Left colon (tissue), 2 donors: ENCODE measurements at places on chromosomes 6 and 20.

- DNase-seq: no peak
These were observed 149.7 kb upstream of the ENPP5 start for GRCh38 chr6:46320505-46320904.

DNA sequence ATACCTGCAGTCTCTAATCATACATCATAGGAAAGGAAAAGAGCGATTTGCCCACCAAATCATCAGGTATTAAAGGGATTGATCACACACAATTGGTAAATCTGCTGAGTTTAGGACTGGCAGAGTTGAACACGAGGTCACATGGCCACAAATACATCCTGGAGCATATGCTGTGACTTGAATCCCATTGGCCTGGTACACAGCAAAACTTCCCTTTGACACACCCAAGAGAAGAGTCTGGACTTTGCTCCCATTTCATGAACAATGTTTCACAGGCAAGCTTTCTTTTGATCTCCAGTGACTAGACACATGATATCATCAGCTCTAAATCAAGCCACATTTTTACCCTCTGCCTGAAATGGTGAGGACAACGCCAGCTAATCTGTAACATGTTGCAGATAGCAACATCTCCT lies 117.9 kb downstream of the ISM1 start:
- peak; percentile 8 for DNase-seq

DNA sequence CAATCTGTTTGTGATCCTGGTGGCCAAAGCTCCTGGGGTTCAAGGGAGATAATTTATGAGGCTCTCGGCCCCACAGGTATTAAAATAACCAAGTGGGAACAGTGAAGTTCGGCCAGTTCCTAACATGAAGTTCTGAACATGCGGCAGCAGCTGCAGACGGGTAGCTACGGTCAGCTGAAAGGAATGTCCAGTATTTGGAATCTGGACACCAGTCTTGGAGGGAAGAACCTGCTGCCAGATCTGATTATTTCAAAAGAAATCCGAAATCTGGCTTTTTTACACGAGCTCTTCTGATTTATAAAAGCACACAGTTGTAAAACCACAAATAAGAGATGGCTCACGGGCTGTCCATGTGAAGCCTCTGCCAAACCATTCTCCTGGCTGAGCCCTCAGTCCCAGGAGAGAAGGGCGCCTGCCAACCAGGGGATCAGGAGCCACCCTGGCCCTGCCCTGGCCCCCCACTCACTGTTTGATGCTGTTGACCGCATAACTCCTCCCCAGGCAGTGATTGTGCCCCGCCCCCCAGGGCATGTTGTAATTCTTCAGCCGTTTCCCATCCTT lies 28.2 kb upstream of the KCNB1 start:
- DNase-seq: no peak

DNA sequence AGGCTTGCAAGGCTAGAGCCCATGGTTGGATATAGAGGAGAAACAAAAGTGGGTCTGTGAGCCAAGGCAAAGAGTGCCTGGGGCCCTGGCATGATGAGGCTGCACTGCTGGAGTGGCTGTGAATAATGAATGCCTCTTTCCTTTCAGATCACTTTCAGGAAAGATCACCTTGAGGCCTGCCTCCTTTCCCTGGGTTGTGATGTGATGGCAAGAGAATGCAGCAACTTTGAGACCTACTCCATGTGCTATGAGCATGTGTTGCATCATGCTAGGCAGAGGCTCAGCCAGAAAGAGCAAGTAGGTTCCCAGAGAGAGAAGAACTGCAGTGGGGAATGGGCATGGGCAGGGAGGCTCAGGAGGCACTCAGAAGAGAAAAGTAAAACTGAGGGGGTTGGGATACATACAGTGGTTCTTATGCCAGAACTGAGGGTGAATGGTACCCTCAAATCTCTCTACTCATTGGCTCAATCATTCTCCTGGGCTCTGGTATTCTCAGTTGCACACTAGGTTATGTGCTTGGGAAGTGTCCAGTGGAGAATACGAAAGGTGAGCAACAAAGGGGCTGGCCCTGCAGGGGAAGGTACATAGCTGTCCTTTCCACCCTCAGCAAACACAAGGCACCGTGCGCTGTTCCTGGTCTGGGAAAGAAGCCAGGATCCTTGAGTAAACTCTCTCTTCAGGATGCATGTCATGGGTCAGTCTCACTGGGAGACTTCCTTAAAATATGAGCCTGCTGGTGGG lies 45.9 kb downstream of the CD164 start:
- DNase-seq: peak; percentile 85

DNA sequence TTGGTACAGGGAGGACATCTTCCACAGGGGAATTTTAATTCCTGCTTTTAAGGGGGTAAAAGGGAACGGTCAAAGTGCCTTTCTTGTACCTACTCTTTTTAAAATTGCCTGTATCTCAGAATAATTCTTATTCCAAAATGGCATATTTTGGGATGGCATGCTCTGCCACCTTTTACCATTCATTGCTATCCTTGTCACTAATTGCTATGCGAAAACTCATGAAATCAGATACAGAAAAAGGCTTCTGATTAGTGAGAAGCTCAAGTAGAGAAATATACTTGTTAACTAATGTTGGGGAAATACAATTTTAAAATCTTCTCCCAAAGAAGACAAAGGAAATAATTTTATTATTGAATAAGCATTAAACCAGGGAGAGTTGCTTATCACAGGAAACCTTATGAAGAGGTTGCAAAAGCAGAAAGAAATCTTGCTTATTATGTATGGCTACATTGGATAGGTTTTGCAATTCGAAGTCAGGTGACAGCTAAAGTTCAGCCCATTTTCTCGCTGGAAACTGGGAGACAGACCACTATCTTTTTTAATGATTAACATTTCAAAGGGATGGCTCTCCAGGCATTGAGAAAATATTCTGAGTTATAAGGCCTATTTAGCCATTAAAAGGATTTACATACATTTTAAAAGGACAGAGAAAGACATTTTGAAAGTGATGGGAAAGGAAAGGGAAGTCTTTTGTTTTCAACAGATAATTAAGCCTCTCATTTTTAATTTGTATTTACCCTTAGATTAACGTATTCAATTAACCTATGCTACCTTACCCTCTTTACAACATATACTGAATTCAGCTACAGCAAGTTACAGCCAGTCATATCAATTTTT lies 110.3 kb upstream of the PRSS16 start:
- DNase-seq: no peak

DNA sequence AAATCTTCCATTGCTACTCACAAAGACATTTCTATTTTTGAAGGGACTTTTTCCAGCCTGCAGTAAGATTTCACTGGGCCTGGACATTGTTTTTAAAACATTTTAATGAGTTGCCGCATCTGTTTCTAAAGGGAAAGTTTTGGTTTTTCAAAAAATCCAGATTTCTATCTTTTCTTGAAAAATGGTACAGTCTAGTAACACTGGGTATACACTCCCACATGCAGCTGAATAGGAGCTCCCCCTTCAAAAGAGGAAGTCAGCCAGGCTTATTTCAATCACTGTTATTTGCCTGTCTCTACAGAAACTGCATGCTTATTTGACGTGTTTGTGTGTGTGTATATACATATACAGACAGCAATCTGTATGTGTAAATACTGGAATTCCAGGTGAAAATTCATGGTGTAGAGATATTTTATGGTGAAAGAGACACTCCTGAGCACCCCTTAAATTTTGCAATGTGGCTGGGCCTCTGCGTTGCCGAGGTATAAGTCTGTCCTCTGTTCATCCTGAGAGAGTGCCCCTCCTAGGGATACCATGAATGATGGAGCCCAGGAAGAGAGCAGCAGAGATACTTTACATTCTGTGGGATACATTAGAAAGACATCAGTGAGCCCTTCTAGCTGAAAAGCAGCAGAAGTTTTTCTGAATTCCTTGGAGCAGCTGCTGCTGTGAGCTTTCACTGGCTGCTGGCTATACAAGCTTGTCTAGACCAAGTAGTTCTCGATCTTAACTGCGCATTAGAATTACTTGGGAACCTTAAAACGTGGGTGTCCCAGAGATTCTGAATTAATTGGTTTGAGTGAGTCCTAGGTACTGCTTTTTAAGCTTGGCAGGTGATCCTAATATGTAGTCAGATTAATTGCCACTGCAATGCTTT lies 12.0 kb upstream of the ABRACL start:
- DNase-seq: no peak

- DNase-seq: no peak
These were observed 294.0 kb downstream of the SAMD5 start for GRCh38 chr6:147802459-147802858.

- no peak for DNase-seq
These were observed 23.6 kb upstream of the ZNF831 start for GRCh38 chr20:59139998-59140397.
